Esophagus muscularis mucosa (tissue), 4 donors: ENCODE measurements at places on chromosomes 3 and 15. TPM values are rescaled to one million over a fixed set of nuclear protein-coding genes. Genes with fewer than 3 reads are reported as not detected.

The NISCH gene
- 102 TPM for total RNA-seq

DNA sequence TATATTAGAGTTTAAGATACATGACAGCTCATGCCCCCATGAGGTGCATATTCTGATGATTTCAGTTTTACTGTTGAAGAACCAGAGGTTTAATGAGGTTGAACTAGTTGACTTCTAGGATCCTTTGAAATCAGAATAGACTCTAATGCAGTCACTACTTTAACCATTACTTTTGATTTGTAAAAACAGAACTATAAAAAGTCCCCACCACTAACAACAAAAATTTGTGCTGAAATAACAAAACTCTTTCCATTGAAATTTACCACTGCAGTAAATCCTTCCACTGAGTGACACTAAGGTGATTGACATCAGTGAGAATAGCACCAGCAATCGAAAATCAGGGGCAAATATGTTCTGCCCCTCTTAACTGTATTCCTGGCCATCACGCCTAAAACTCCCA is 214.1 kb downstream of the SHQ1 start:
- DNase-seq, result no peak
- no peak overlapping the region for H3K4me3 ChIP-seq
- H3K27me3 ChIP-seq, result no peaks in the 10 kb centered on the region
- H3K36me3 ChIP-seq, result no peaks in the 10 kb centered on the region
- no peaks in the 10 kb centered on the region for H3K4me1 ChIP-seq

DNA sequence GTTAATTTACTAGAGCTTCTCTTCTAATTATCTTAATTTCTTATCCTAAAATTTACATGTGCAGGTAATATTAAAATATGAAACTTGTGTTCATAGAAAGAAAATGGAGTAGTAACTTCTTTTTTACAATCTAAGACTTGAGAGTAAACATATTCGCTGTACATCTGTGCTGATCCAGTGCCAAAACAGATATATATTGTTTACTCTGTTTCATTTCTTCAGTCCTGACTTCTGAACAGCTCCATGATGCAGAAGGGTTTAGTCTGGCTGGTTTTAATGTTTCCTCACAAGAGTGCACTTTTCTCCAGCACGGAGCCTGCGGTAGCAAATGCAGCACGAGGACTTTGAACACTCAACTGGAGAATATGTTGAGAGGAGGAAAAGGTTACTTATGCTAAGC is 306.8 kb downstream of the EPHA3 start:
- no peaks in the 10 kb centered on the region for H3K27me3 ChIP-seq
- DNase-seq, result no peak
- no peaks in the 10 kb centered on the region for H3K4me1 ChIP-seq
- H3K36me3 ChIP-seq, result no peaks in the 10 kb centered on the region
- H3K27ac ChIP-seq, result no peak overlapping the region
- H3K4me3 ChIP-seq, result no peak overlapping the region

DNA sequence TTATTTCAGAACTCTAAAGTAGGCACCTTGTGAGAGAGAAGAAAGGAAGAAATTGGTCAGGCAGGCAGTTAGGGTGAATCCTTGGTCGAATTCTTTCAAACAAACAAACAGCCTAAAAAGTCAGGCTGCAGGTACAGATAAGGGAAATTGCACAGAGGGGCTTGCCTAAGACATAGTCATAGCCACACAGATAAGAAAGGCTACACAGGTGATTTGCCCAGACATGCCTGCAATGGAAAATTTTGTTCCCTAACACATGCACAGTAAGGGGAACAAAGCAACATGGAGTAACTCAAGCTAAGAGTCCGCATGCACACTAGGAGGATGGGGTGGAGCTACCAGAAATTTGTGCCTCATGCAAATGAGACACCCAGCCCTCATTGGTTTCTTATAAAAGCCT is 91.4 kb upstream of the TUSC7 start:
- no peaks in the 10 kb centered on the region for H3K27me3 ChIP-seq
- no peak overlapping the region for H3K27ac ChIP-seq
- no peak for DNase-seq

GRCh38 chr3:34106879-34107278 is 308.4 kb downstream of the PDCD6IP start:
- no peaks in the 10 kb centered on the region for H3K4me1 ChIP-seq
- no peaks in the 10 kb centered on the region for H3K27me3 ChIP-seq
- H3K27ac ChIP-seq, result no peak overlapping the region
- no peak overlapping the region for H3K4me3 ChIP-seq

- H3K4me3 ChIP-seq, result no peak overlapping the region
- DNase-seq, result no peak
- no peak overlapping the region for H3K27ac ChIP-seq
- no peaks in the 10 kb centered on the region for H3K4me1 ChIP-seq
- no peaks in the 10 kb centered on the region for H3K27me3 ChIP-seq
Observed at GRCh38 chr3:121126707-121127035, 218.7 kb downstream of the STXBP5L start.

GRCh38 chr3:46705022-46705530 is 3.9 kb downstream of the TMIE start:
- H3K4me1 ChIP-seq, result peaks cover 25% of the 10 kb centered on the region
- H3K27ac ChIP-seq, result no peak overlapping the region
- H3K36me3 ChIP-seq, result no peaks in the 10 kb centered on the region
- no peaks in the 10 kb centered on the region for H3K27me3 ChIP-seq
- no peak for DNase-seq

The KBTBD8 gene
- 3.3 TPM for total RNA-seq

GRCh38 chr3:69248436-69248835 is 126.0 kb upstream of the LMOD3 start:
- no peaks in the 10 kb centered on the region for H3K4me1 ChIP-seq
- no peaks in the 10 kb centered on the region for H3K36me3 ChIP-seq
- H3K4me3 ChIP-seq, result no peak overlapping the region
- H3K27me3 ChIP-seq, result no peaks in the 10 kb centered on the region
- DNase-seq, result no peak

The MUC20 gene
- total RNA-seq, result 2.7 TPM

DNA sequence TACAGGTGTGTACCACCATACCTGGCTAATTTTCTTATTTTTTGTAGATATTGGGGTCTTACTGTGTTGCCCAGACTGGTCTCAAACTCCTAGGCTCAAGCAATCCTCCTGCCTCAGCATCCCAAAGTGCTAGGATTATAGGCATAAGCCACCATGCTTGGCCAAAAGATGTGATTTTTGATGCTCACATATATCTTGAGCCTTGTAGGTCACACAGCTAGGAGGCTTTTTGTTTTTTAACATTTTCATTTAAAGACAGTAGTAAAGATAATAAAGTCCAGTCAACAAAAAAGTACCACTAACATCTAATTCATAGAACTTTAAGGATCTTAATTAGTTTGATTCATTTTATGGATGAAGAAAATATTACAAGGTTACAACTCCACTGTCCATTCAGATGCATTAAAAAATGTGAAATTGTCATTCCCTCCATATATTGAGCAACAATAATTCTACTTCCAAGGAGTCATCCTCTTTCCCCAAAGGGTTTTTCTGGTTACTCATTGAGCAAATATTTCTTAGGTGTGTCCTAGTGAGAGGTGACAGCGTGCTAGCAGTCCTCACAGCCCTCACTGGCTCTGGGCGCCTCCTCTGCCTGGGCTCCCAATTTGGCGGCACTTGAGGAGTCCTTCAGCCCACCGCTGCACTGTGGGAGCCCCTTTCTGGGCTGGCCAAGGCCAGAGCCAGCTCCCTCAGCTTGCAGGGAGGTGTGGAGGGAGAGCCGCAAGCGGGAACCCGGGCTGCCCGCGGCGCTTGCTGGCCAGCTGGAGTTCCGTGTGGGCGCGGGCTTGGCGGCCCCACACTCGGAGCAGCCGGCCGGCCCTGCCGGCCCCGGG is 8.3 kb upstream of the TASOR start:
- no peaks in the 10 kb centered on the region for H3K36me3 ChIP-seq
- H3K4me3 ChIP-seq, result no peak overlapping the region
- DNase-seq, result no peak
- H3K27ac ChIP-seq, result no peak overlapping the region
- H3K27me3 ChIP-seq, result no peaks in the 10 kb centered on the region

GRCh38 chr3:109313061-109313460 is 3.3 kb downstream of the DPPA2 start:
- H3K36me3 ChIP-seq, result no peaks in the 10 kb centered on the region
- no peaks in the 10 kb centered on the region for H3K4me1 ChIP-seq
- no peak overlapping the region for H3K27ac ChIP-seq
- H3K4me3 ChIP-seq, result no peak overlapping the region
